ENCODE measurements at places on chromosomes 7 and 10.

GRCh38 chr7:44769776-44770294 is 21.2 kb downstream of the ZMIZ2 start:
- DNase-seq, result no peak

DNA sequence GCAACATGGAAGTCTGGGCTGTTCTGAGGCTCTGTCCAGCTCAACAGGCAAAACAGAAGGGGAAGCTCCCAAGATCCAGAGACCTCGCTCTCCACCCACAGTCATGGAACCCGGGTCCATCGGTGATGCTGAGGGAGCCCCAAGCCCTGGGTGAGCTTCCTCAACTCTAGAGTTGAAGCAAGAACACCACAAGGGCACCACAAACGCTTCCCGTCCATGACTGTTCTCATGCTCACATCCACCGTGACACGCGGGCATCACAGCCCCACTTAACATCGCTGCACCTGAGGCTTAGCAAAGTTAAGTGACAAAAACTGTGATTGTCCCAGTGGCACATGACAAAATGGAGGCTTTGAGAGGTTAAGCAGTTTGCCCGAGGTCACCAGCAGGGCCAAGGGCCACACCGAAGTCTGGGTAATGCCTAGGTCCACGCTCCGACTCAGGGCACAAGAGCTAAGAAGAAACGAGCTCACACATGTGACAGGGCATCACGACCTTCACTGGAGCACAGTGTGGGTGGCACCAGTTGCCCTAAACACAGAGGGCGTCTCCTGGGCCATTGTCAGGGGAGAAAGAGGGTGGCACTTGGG is 110.6 kb downstream of the OAT start:
- no peak for DNase-seq

DNA sequence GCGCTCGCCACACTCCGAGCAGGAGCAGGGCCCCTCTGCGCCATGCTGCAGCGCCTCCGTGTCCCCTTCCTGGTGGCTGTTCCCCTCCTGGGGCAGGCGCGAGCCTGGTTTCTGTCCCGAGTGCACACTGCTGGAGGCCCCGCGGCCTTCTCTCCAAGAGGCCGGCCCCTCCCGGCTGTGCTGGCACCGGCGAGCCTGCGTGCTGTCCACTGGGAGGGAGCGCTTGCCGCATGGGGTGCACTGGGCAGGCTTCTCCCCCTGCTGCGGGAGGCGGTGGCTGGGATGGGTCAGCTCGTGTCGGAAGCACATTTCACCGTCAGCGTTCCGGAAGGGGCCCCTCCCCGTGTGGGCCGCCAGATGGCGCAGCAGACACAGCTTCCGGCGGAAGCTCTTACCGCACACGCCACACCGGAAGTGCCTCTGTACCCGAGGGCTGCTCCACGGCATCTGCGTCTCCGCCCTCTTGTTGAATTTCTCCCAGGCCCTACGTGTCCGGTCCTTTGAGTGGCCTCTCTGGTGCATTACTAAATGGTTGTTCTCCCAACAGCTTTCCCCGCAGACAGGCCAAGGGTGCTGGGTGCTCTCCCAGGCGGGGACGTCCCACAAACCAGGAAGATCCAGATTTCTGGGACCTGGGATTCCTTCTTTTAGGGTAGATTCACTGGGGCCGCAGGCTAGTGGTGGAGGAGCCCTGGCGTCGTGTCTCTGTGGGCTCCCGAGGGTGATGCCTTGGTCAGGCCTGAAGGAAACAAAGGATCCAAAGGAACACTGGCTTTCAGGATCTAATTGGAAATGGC is 18.7 kb downstream of the ZNF786 start:
- no peak for DNase-seq

- DNase-seq, result no peak
Observed at GRCh38 chr10:69361303-69361614, 55.5 kb downstream of the TACR2 start.

GRCh38 chr7:36623247-36623646 is 101.0 kb downstream of the AOAH start:
- no peak for DNase-seq

DNA sequence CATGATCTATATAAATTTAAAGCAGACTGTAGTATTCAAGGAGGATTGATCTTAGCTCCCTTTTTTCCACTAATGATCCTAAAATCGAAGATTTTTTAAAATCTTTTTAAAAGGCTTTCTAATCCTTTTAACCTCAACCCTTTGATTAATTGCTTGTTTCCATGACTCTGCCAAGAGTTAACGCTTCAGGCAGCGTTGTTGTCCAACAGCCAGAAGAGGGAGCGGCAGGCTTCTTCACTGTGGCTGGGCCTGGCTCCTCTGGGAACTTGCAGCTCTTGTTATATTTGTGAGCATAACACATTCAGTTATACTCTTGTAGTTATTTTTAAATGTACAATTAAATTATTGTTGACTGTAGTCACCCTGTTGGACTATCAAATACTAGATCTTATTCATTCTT is 26.3 kb downstream of the CRCP start:
- no peak for DNase-seq

- no peak for DNase-seq
Observed at GRCh38 chr10:75379212-75379724, 22.3 kb downstream of the ZNF503 start.
